ENCODE measurements at places on chromosomes 1 and 21.

- DNase-seq, result no peak
Measured at GRCh38 chr1:69081668-69082067, 486.1 kb upstream of the LRRC7 start.

GRCh38 chr1:203153051-203153988, 22.3 kb downstream of the MYBPH start:
- DNase-seq, result no peak

DNA sequence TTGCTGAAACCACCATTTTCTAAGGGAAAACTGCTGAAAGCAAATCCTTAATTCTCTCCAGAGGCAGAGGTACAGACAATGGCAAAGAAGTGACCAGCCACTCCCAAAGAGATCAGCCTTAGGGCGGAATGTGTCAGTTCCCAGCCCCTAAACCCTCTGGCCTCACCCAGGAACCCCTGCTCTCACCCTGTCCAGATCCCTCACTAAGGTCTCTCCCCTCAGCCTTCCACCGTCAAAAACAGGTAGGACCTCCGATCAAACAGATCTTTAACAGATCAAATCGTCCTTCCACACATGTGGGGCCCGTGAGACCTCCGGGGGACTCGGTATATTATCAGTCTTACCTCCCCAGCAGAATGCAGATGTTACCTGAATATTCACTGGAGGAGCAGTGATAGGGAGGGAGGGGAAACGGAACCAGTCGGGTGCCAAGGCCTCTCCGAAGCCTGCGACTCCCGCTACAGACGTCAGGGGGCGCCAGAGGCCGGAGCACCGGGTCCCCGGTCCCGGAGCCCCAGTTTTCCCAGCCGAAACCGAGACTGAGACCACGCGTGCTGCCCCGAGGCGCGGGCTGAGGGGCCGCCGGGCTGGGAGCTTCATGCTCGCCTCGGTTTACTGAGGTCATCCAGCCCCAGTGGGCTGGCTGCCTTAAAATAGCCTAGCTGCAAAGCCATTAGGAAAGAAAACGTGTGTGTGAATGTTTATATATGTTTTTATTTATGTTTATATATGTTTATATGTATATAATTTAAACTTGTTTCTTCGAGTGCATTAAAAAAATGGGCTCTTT, 23.6 kb downstream of the GPA33 start:
- DNase-seq, result peak; percentile 92

GRCh38 chr1:78520216-78520615, 29.4 kb downstream of the PTGFR start:
- no peak for DNase-seq

DNA sequence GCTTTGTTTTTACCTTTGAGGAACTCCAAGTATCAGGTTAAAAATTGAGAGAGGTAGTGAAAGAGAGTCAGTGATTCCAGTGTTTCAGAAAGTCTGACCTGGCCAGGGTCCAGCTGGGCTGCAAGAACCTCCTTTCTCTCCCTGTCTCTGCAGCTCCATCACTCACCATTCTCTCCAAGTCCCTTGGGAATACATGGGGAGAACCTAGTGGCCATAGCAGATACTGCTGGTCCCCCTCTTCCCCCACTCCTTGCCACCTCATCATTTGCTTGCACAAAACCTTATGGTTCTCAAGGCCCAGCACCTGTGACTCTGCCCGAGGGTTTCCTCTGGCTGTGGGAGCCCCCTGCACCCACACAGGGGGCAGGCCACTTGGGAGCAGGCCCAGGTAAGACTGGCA, 279.5 kb downstream of the KIF26B start:
- DNase-seq, result no peak

- peak; percentile 82 for DNase-seq
Measured at GRCh38 chr1:151713044-151713443, 3.6 kb downstream of the CELF3 start.

- DNase-seq, result no peak
Measured at GRCh38 chr1:77430966-77431690, 149.3 kb downstream of the AK5 start.

DNA sequence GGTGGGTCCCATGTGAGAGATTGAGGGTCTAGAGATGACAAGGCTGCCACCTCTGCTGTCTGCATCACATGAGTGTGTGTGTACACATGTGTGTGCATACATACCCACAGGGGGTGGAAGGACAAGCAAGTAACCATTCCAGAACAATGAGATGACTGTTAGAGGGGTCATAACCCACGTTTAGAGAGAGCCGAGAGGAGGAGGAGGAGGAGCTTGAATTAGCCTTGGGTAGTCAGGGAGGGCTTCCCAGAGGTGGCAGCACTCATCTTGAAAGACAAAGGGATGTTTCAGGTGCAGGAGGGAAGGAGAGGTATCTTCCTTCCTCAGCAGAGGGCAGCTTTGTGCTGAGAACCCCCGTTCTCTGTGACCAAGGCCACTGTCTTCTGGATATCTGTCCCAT, 21.3 kb downstream of the TNFRSF1B start:
- DNase-seq, result no peak

- no peak for DNase-seq
Measured at GRCh38 chr1:161676441-161676840, 13.5 kb downstream of the FCGR2B start.

GRCh38 chr1:77047978-77048614, 171.1 kb downstream of the PIGK start:
- no peak for DNase-seq

DNA sequence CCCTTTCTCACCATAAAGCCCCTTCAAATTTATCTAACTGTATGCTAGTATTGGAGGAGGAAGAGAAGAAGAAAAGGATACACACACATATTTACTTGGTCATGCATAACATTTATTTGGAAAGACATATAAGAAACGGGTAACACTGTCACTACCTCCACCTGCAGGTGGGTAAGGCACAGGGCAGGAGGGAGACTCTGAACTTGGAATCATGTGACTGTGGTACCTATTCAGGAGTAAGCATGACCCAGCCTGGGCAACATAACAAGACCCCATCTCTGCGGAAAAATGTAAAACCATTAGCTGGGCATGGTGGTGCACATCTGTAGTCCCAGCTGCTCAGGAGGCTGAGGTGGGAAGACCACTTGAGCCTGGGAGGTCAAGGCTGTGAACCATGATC, 1.4 kb upstream of the PADI6 start:
- DNase-seq, result peak; percentile 21

DNA sequence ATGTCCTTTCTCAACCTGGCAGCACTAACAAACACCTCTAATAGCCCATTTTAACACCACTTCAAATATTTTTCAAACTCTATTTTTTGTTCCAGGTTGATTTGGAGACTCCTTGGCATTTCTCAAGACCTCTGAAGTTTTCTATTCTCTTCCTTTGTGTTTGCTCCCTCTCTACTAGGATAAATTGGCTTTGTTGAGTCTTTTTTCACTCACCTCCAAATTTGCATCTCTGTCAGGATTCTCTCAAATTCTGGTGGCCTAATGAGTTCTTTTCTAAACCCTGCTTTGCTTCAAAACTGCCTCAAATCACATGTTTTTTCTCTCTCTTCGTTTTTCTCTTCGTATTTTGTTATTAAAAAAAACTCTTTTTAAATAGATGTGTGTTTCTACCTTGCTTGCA, 582.2 kb upstream of the ADGRL4 start:
- DNase-seq, result no peak

DNA sequence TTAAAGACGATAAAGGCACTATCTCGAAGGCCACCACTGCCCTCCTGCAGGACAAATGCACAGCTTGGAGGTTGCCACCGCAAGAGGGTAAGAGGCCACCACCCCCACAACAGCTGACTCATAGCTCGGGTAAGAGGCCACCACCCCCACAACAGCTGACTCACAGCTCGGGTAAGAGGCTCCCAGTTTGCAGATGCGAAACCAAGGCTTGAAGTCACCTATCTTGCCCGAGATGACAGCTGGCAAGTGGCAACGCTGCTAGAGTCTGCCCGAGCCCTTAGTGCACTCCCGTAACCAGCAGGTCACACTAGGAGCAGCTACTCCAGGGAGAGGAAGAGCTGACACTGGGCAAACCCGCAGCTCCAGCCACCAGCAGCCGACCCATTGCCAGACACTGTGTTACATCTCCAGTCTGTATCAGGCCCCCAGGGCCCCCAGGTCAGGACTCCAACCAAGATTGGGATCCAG, 17.1 kb upstream of the SPSB1 start:
- peak; percentile 73 for DNase-seq

DNA sequence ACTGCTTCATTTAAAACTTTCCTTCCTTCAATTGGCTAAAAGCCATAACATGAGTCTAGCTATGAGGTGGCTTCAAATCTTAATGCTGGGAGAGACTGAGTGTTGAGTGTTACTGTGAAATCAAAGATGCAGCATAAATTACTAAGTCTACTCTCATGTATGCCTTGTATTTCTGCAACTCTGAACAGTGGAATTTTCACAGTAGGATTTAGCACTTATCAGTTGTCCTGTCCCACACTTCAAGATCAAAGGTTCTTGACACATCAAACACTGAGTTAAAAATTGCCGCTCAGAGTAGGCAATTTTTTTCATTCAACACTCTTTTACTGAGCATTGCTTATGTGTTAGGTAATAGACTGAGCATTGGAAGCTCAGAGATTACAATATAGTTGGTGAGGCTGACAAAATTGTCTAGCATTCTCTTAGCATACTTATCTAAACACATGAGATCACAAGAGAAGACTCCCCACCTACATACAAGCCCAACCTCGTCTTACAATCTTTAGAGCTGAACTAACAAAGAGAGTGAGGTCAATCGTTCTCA, 56.4 kb upstream of the ADORA3 start:
- DNase-seq, result no peak

DNA sequence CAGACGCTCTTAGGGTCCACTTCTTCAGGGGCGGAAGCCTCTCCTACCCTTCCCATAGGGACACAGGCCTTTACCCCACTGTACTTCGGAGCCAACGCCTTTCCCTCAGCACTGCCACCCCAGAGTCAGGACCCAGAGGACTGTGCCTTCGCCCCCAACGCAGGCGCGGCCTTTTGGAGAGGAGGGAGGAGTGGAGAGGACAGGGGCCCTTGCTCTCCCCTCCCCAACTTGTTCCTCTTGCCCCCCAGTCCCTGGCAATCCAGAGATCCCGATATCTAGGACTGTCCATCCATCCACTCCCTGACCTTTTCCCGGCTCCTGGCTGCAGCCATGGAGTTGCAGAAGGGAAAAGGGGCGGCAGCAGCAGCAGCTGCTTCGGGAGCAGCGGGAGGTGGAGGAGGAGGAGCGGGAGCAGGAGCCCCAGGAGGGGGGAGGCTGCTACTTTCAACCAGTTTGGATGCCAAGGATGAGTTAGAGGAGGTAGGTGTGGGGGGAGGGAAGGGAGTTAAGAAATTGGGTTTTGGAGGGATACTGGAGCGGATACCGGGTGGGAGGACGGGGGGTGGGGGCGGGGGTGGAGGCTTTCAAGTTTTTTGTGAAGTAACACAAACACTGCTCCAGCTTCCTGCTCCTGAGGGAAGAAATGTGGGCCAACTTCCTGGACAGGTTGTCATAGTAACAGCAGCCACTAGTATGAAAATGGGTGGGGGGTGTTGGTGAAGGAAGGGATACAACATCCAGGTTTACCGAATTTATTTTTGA, 636 bp downstream of the INTS3 start:
- peak; percentile 36 for DNase-seq

- no peak for DNase-seq
Measured at GRCh38 chr1:38115682-38116202, 69.1 kb upstream of the POU3F1 start.

DNA sequence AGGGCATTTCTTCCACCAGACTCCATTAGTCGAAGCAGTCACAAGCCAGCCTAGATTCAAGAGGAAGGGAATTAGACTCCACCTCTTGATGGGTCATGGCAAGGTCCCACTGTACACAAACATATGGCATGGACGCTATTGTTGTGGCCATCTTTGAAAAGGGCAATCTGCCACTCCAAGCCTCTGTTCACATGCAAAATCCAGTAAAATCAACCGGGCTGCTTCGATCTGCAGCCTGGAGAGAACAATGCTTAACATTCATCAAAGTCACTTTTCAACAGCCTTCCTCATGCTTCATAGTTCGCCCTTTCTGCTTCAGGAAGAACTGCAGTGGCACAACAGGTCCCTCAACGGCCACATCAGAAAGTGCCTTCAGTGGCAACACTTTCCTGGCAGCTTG, 28.0 kb upstream of the GJB5 start:
- DNase-seq, result no peak

DNA sequence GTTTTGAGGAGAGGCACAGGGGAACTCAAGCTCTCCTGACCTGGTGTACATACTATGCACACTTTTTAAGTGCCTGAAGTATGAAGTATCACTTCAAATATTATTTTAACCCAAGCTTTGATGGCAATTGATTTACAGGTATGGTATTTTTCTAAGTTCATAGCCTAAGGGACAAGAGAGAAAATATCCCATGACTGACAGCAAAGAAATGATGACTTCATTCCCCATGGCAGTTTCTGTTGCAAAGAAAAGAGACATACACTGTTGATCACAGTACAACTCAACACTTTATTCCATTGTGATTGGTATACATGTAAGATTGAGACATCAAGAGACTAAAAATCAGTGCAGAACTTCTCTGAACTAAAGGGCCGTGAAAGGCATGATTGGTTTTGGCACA, 41.8 kb upstream of the BCL10 start:
- DNase-seq, result no peak

DNA sequence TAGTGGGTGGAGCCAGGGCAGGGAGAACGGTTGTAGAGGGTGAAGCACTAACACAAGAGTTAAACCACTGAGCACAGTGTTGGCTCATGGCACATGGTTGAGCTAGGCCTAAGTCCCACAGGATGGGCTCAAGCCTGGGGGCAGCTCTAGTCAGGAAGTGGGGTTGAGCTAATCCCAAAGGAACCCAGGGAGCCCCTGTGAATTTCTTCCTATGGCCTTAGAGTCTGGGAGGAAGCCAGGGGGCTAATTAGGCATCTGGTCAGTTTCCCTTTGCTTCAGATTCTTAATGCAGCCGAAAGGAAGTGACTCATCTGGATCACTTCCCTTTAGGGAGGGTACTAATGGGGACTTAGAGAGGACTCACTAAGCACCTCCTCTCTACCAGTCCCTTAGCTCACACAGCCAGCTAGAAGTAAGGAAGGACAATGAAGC, 10.1 kb downstream of the CFAP45 start:
- DNase-seq, result peak; percentile 30

- DNase-seq, result no peak
Measured at GRCh38 chr1:51293898-51294515, 36.4 kb downstream of the TTC39A start.

- peak; percentile 68 for DNase-seq
Measured at GRCh38 chr1:112251766-112252506, 144.1 kb upstream of the CTTNBP2NL start.

- DNase-seq, result no peak
Measured at GRCh38 chr1:54795356-54795665, 5.8 kb downstream of the TTC22 start.
